Left kidney (tissue), 8 donors: ENCODE measurements at places on chromosomes 11 and 22. TPM values are rescaled to one million over a fixed set of nuclear protein-coding genes. Genes with fewer than 3 reads are reported as not detected.
A peak's percentile ranks its signal among the peaks of the same experiment; 100 is the strongest.

The ANGPTL5 gene
- polyA plus RNA-seq, result not detected

The TRIM48 gene
- polyA plus RNA-seq, result not detected

GRCh38 chr22:27391092-27391770, 410.3 kb downstream of the MN1 start:
- DNase-seq, result no peak

- DNase-seq, result no peak
These were observed 230.7 kb downstream of the KCNA4 start for GRCh38 chr11:29786092-29786491.

- DNase-seq, result peak; percentile 18
These were observed 5.1 kb downstream of the VSIG10L2 start for GRCh38 chr11:125950696-125951651.
